ENCODE measurements at places on chromosomes 4 and X.

- no peak for DNase-seq
Observed at GRCh38 chrX:99397879-99398278, 1012.2 kb downstream of the PCDH19 start.

DNA sequence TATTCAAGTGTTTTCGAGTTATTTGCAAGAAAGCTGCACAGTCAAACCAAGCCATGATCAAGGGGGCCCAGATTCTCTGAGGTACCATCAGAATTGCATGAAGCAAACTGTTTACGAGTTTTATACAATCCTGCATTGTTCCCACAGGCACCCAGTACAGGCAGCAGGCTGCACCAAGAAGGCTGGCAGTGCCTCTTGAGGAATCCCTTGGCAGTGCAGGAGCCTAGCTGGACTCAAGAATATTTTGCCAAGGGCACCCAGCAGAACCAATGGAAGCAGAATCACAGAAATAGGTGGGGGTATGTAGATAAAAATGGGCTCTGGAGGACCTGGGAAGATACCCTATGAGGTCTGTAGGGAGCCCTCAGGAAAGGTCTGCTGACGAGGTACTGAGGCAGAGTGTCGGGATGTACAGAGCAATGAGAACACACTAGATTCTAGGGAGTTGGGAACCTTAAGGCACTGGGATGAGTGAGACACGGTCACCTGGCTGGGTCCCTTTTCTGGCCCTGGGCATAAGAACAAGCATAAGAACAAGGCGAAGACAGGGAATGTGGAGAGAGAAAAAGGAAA lies 2.5 kb upstream of the PLP1 start:
- DNase-seq: no peak

GRCh38 chr4:10311939-10312338 lies 145.3 kb downstream of the ZNF518B start:
- no peak for DNase-seq

DNA sequence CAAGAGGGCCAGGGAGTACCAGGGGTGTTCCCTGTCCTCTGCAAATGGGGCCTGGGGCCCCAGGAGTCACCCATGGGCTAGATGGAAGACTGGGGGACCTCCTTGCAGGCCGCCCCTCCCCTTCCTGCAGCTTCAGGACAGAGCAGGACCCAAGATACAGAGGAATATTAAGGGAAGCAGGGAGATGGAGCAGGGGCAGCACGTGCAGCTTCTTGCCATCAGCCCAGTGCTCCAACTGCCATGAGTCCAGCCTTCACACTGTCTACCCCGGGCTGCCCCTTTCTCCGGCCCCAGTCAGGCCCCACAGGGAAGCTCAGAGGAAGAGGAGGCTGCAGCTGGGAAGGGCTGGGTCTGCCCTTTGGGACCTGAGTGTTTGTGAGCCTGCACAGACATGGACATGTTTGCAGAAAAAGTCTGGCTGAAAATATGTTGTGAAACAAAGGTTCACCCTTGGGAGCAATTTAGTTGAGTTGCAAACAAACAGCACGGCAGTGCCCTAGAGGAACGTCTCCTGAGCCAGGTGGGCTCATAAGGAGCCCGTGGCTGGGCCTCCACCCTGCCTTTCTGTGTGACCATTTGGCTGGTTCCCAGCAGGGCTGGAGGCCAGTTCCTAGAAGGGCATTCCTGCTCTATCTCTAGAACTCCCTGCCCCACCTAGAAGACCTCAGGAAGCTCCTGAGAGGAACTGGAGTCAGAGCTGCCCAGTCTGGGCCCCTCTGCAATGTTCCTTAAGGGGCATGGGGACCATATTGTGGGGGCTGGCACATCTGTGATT lies 8.9 kb downstream of the FATE1 start:
- no peak for DNase-seq

- no peak for DNase-seq
Observed at GRCh38 chrX:83934220-83934619, 73.3 kb downstream of the CYLC1 start.

DNA sequence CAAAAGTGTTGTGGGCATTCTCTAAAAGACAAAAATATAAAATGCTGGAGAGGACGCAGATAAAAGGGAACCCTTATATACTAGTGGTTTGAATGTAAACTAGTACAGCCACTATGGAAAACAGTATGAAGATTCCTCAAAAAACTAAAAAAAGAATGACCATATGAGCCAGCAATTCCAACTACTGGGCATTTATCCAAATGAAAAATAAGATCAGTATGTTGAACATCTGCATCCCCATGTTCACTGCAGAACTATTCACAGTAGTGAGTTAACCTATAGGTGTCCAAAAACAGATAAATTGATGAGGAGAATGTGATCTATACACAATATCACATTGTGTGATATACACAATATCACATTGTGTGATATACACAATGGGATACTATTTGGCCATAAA lies 1615.3 kb downstream of the PCDH18 start:
- DNase-seq: no peak

- no peak for DNase-seq
Observed at GRCh38 chrX:109472939-109473735, 8.7 kb downstream of the GUCY2F start.

DNA sequence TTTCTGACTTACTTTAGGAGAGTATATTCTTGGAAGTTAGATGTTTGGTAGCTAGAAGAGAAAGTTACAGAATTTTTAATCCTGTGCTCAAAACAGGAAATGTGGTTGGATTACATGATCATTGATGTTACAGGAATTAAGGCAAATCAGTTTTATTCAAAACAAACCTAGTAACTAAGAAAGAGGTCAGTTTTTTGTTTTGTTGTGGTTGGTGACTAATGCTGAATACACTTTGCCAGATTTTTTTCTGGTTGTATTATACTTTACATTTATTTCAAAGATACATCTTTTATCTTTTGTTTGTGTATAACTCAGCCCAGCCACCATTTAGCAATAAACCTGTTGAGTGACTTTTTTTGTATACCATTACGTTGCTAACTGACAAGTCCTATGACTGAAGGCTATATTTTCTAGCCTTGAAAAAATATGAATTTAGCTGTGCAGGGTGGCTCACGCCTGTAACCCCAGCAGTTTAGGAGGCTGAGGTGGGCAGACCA lies 116.7 kb downstream of the KLHL8 start:
- no peak for DNase-seq

- no peak for DNase-seq
Observed at GRCh38 chr4:42420140-42420539, 22.9 kb downstream of the SHISA3 start.

- DNase-seq: no peak
Observed at GRCh38 chrX:11363069-11363594, 69.9 kb downstream of the AMELX start.

- DNase-seq: no peak
Observed at GRCh38 chr4:169305651-169306050, 34.9 kb upstream of the SH3RF1 start.

DNA sequence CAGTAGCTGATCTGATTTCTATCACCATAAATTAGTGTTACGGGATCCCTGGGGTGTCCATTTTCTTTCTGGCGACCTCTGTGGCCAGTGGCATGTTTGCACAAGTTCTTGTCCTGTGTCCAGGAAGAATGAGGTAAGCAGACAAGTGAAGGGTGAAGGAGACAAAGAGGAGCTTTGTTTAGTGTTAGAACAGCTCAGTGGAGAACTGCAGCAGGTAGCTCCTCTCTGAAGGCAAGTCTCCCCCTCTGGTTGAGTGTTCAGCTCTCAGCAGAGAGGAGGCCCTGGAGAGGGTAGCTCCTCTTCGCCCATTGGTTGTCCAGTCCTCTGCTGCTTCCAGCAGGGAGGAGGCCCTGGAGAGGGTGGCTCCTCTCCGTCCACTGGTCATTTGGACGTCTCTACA lies 47.2 kb downstream of the DMP1 start:
- DNase-seq: no peak

DNA sequence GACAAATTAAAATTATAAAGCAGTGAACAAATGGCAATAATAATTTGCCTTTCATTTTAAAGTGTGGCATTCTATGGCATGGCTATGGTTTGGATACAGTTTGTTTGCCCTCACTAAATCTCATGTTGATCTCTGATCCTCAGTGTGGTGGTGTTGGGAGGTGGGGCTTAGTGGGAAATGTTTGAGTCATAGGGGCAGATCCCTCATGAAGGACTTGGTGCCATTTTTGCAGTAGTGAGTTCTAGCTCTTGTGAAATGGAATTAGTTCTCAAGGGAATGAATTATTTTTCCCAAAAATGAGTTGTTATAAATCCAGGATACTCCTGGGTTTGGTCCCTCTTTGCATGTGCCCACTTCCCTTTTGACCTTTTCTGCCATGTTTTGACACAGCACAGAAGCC lies 181.4 kb downstream of the AMELX start:
- no peak for DNase-seq

GRCh38 chr4:24001486-24002329 lies 111.9 kb upstream of the PPARGC1A start:
- no peak for DNase-seq

DNA sequence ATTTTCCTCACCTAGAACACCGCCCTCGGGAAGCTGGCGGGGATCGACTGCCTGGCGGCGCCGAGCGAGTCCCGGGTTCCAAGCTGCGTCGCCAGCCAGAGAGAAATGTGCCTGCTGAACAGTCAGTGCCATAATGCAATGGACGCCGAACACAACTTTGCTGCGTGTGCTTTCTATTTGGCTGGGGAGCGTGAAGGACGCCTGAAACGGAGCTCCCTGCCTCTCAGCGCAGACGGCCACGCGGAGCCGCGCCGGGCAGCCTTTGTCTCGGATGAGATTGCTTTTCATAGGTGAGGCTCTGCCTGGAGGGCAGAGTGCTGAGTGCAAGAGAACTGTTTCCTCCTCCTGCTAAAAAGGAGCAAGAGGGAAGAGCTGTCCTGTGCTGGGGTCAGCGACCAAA lies 107.7 kb upstream of the BCOR start:
- DNase-seq: no peak

GRCh38 chr4:15936495-15936894 lies 2.0 kb downstream of the FGFBP1 start:
- DNase-seq: no peak

DNA sequence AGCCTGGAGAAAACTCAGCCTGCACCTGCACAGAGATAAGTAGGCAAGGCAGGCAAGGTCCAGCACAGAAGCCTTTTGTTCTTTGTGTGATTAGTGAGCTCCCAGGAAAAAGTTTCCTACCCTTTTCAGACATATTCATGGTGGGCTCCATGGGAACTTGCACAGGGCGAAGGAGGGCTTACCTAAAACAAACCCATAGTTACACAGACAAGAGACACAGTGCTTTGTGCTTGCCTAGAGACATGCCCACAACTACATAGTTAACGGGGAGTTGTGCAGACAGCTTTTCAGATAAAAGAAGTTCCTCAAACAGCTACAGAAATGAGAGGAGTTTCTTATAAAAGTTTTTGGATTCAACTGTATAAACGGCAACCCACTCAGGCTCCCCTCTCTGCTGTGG lies 180.5 kb downstream of the GLUD2 start:
- DNase-seq: no peak

- no peak for DNase-seq
Observed at GRCh38 chr4:87423317-87424098, 1.1 kb downstream of the NUDT9 start.

DNA sequence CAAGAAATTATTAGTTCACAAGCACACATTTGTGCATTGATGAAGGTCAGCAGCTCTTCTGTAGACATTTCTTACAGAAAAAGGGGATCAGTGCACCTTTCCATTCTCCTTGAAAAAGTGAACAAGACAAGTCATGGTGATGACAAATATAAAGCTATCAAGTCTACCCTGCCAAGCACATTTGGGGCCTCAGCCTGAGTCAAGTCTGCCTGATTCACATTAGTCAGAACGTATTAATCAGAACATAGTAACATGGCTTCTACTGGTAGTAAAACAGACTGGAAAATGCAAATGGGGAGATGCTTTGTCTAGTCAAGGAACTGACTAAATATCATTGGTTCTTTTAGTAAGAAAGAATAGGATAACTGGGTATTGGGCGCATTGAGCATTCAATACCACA lies 2305.1 kb downstream of the PCDH7 start:
- DNase-seq: no peak

GRCh38 chr4:141246243-141246642 lies 25.5 kb downstream of the ZNF330 start:
- DNase-seq: no peak

GRCh38 chr4:38943343-38943742 lies 75.7 kb downstream of the FAM114A1 start:
- DNase-seq: no peak

- DNase-seq: no peak
Observed at GRCh38 chr4:79759793-79760192, 313.2 kb downstream of the ANTXR2 start.

DNA sequence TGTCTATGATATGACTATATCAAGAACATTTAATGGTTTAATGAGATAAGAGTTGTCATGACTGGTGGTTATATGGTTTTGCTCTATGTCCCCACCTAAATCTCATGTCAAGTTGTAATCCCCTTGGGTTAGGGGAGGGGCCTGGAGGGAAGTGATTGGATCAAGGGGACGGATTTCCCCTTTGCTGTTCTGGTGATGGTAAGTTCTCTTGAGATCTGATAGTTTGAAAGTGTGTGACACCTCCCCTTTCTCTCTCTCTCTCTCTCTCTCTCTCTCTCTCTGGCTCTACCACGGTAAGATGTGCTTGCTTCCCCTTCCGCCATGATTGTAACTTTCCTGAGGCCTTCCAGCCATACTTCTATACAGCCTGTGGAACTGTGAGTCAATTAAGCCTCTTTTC lies 803.4 kb downstream of the TRIML1 start:
- DNase-seq: no peak

- DNase-seq: no peak
Observed at GRCh38 chr4:168735735-168736134, 238.9 kb downstream of the PALLD start.

- no peak for DNase-seq
Observed at GRCh38 chr4:34921391-34921790, 1322.9 kb downstream of the ARAP2 start.

GRCh38 chr4:176193938-176194337 lies 1.4 kb downstream of the SPATA4 start:
- DNase-seq: no peak

GRCh38 chr4:148154769-148155168 lies 287.4 kb downstream of the NR3C2 start:
- DNase-seq: no peak

DNA sequence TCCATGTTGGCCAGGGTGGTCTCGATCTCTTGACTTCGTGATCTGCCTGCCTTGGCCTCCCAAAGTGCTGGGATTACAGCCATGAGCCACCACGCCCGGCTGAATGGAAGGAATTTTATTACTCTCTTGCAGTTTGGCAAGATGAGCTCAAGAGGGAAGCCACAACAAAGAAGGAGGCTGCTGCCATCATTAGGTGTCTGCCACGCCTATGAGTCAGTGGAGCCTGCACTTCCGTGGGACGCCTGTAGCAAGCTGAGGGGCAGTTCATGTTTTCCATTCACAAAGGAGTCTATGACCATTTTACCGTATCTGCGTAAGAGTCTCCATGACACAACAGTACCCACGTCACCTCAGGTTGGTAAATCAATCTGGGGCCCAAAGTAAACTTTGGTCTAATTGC lies 51.2 kb upstream of the CHRNA9 start:
- DNase-seq: peak; percentile 36
